ENCODE measurements at places on chromosomes 11 and 22.

GRCh38 chr11:69658626-69659450 lies 16.3 kb downstream of the LTO1 start:
- no peak for DNase-seq

DNA sequence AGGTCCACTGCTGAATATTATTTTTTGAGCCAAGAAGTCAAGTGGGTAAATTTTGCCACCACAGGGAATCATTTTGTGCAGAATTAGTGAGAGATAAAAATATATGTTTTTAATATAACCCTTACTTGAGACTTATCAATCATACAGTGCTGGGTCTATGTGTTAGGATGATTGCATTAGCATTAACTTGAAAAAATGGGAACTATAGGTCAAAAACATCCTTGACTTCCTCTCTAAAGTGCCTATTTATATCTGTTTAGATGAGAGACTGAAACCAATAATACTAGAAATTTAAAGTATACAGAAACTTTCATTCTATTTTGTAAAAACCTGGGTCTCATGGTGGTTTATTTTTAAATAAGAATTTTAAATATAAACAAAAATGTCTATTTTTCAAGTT lies 65.1 kb upstream of the CARD18 start:
- DNase-seq, result no peak

DNA sequence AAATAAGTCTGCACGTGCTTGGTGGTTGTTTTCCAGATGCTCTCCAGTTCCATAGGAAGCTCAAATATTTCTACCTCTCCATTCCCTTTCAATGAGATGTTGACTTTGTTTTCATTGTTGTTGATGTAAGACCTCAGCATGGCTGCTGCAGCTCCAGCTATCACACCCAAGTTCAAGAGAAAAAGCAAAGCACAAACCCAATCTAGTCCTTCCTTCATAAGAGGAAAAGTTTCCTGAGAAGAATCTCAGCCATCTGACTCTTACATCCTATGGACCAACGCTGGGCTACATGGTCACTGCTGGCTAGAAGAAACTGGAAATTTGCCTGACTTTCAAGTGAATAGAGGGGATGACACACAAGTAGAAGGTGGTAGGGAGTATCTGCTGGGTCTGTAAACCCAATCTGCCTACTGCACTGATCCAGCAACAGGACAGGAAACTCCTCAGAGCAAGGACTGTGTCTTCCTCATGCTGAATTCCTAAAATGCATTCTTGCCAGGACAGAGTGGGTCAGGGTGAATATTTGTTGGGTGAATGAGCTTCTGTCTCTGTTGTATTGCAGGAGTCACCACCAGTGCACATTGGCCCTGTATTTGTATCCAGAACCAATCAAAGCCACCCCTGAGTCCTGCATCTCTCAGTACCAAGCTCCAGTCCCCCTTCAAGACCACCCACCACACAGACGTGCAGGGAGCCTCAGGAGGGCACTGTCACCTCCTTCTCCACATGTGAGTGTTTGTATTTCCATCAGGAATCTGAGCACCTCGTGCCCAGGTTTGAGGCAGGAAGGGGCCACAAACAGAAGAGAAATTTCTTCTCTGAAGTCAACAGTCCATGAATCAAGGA lies 118.0 kb upstream of the IGLL5 start:
- DNase-seq, result no peak

GRCh38 chr11:107385361-107385981 lies 72.2 kb downstream of the CWF19L2 start:
- DNase-seq, result no peak

DNA sequence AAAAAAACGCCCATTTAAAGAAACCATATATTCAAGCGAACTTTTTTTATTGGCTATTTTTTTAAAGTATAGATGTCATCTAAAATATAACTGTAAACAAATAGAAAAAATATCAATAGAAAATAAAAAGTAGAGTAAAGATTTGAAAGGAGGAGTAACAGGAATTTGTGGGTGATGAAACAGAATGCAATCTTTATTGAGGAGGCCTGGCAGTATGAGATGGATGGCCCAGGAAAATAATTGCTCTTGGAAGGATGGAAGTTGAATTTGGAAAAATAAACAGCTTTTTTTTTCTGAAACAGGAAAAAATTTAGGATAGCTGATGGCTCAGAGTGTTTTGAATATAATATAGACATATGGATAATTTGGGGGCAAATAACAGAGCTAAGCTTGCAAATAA lies 219.0 kb downstream of the CASP12 start:
- DNase-seq, result no peak

GRCh38 chr11:33529461-33529860 lies 171.2 kb downstream of the C11orf91 start:
- no peak for DNase-seq

- DNase-seq, result no peak
These were observed 45.4 kb downstream of the YAP1 start for GRCh38 chr11:102155676-102156075.

- DNase-seq, result no peak
These were observed 322.2 kb downstream of the LUZP2 start for GRCh38 chr11:24819006-24819405.

DNA sequence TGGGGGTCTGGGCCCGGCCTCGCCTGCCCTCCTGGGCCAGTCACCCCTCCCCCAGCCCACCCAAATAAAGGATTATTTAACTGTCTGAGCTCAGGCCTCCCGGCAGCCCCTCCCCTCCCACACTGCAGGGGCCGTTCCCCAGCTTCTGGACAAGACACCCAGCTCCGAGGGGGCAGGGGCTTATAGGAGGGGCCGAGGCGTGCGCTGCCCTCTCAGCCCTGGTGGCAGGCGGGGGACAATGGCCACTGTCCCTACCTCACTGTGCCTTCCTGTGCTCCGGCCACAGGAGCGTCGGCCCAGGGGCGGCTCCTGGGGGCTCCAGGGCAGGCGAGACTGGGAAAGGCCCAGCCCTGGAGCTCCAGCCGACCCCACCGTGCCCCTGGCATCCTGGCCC lies 2.2 kb upstream of the SELENOO start:
- no peak for DNase-seq

- no peak for DNase-seq
These were observed 78.6 kb upstream of the MTNR1B start for GRCh38 chr11:92890846-92891245.

DNA sequence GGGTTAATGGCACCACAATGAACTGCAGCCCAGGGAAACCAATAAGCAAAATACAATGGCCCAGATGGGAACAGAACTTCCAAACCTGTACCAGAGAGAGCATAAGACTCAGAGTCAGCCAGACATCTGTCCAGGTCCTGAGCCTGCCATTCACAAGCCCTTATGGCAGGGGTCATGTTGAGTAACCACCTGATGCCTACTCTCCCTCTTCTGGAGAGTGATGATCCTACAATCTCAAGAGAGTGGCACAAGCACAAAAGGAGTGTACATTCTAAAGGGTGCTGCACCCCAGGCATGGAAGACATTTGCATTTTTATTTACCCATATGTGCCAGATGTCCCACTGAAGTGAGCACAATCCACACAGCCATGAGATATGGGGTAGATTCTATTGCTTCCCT lies 10.6 kb downstream of the TENM4 start:
- DNase-seq, result no peak

- no peak for DNase-seq
These were observed 842 bp upstream of the SIGIRR start for GRCh38 chr11:415640-416041.

- no peak for DNase-seq
These were observed 45.5 kb downstream of the GAS2 start for GRCh38 chr11:22711880-22712279.

GRCh38 chr11:1750840-1751530 lies 590 bp upstream of the IFITM10 start:
- no peak for DNase-seq

GRCh38 chr11:41222236-41222635 lies 237.2 kb downstream of the LRRC4C start:
- no peak for DNase-seq

- no peak for DNase-seq
These were observed 9.3 kb downstream of the CD82 start for GRCh38 chr11:44574610-44575287.

- DNase-seq, result no peak
These were observed 121.0 kb downstream of the LUZP2 start for GRCh38 chr11:24617856-24618255.

GRCh38 chr11:20647976-20648565 lies 21.3 kb upstream of the NELL1 start:
- peak; percentile 64 for DNase-seq

DNA sequence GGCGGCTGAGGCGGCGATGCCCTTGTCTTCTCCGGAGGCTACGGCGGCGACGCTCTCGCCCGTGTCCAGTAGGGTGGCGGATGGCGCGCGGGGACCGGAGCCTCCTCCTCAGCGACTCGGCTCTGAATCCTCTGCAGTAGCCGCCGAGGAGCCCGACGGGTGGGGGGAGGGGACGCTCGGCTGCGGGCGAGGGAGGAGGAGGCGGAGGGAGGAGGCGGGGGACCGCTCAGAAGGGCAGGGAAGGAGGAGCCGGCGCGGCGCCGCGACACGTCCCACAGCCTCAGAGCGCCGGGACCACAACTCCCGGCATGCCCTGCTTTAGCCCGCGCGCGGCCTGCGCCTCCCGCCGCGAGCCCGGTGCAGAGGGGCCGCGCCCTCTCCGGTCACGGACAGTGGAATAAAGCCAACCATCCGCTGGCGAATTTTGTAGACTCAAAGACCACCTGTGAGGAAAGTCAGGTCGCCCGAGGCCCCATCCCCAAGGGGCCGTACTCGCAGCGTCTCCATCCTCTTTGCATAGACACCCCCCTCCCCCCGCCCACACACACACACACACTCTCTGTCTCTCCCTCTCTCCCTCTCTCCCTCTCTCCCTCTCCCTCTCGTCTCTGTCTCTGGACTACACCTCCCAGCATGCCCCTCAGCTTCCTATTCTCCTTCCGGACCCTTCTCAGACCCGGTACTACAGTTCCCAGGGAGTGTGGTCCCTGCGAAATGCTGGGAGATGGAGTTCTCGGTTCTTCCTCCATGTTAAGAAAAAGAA lies at the start of gene FAM168A:
Gene FAM168A, minus strand, starts transcription at position 157 of the 763 bp plus-strand sequence. CDS start 129,638 bp downstream, outside the sequence.
- peak; percentile 96 for DNase-seq

GRCh38 chr22:37146051-37146385 lies 3.7 kb downstream of the IL2RB start:
- DNase-seq, result no peak

DNA sequence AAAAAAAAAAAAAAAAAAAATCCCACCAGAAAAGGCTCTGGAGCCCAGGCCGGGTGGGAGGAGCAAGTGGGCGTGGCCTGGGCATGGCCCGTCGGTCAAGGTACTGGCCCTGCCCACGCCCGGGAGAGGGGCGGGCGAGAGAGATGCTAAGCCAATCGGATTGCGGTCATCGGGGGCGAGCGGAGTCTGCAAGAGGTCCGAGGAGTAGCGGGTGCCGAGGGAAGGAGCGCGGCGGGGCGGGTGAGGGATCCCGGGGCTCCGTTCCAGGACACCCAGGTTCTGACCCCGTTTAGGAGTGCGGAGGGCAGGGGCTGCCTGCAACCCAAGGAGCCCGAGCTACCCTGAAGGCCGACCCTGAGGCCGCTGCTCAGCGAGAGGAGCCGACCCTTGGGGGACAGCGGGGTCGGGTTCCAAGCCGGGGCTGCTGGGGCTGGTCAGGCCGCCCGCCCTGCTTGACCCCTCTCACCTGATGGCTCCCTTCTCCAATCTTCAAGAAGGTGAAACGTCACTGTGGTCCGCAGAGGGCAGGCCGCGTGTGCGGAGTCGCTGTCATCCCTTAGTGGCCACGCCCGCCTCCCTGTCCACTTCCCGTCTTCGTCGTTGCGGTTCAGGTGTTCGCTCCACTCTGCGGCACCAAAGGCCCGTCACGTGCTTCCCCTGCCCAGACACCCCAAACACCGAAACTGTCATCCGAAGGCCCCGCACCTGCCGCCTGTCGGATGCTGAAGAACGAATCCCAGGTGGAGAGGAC lies 11.1 kb upstream of the TAB1 start:
- DNase-seq, result peak; percentile 87

- DNase-seq, result no peak
These were observed 10.5 kb downstream of the ARHGEF17 start for GRCh38 chr11:73318501-73319011.

DNA sequence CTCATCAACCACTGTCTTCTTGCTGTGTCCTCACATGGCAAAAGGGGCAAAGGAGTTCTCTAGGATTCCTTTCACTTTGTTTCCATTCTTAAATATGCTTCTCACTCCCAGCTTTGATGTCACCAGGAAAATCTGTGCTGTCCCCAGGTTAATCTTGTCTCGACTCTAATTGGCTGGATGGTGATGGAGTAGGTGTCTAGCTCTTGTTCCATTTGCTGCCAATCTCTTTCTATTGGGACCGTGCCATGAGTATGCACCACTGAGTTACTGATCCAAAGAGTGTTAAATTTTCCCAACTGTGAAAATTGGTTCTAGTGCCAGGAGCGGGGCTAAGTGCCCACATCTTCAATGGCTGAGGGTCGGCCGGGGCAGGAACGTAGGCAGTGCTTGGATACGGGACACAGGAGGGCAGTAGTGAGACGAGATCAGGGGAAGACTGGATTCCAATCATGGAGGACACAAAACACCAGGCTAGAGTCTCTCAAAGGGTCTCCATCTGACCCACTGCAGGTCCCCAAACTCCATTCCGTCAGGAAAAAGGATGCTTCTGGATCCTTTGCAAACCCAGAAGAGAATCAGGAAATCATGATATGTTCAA lies 47.7 kb upstream of the CSNK2A3 start:
- peak; percentile 30 for DNase-seq

GRCh38 chr11:109956124-109956793 lies 136.9 kb upstream of the ZC3H12C start:
- DNase-seq, result peak; percentile 23

DNA sequence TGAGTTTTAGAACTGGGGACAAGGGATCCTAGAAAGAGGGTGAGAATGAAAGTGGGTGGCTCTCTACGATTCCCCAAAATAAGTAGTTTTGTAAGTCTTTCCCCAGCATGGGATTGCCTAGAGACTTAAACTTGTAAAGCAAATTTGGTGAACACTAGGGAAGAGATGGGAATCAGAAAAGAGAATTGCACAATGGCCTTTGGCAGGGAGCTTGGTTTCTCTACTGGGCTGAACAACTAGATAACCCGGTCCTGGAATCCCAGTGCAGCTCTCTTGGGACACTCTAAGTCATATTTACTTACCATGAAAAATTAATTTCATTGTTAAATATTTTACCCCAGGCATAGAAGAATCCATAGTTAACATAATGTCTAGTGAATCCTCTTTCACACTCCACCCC lies 16.5 kb upstream of the USP18 start:
- DNase-seq, result no peak

DNA sequence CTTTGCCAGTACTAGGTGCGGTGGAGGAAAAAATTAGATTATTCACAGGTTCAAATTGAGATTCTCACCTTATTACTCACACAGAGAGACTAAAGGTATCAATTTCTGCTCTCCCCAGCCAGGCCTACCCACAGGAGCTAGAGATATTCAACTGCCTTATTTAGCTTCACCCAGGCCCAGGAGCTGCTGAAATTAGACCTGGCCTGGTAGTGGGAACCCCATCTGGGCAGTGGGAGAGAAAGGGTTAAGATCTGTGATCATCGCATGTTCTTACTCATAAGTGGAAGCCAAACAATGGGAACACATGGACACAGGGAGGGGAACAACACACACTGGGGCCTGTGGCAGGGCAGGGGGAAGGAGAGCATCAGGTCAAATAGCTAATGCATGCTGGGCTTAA lies 20.9 kb upstream of the MICAL2 start:
- no peak for DNase-seq

GRCh38 chr11:75079546-75079945 lies 17.1 kb downstream of the OR2AT4 start:
- no peak for DNase-seq
